ENCODE measurements at places on chromosomes 6 and 20. TPM values are rescaled to one million over a fixed set of nuclear protein-coding genes. Genes with fewer than 3 reads are reported as not detected.

Gene COL9A1
- total RNA-seq, result 0.24 TPM

Gene RBBP8NL
- total RNA-seq, result not detected

Gene MMP24
- 0.13 TPM for total RNA-seq

Gene KCNG1
- total RNA-seq, result 0.32 TPM

- no peak for DNase-seq
Measured at GRCh38 chr6:113406048-113406695, 451.0 kb upstream of the MARCKS start.

DNA sequence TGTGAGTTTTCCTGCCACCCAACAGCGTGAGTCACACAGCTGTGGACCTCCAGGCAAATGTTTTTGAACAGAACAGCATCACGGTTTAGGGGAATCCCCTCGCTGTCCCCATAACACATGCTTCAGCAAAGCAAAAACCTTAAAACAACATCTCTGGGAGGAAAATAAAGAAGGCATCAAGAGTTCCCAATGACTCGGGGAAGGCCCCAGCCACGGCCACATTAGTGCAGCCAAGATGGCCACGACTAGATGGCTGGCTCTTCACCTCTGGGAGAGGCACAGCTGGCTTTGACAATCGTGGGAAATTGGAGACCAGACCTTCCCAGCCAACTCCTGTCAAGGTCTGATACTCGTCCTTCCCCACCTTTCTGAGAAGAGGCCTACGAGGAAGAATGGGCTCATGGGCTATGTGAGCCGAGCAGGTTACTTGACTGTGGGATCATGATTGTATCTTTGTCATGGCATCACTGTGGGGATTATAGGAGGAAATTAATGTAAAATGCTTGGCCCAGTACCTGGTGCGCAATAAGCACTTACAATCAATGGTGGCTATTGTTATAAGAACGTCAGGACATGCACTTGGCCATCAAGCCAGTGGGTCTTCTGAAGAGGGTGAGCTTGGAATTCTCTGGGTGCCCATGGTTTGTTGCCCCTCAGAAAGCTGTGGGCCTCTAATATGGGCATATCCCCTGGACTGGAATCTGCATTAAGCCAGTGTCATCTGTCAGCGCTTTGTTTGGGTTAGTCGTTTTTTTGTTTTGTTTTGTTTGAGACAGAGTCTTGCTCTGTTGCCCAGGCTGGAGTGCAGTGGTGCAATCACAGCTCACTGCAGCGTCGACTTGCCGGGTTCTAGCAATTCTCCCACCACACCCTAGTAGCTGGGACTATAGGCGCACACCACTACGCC lies 43.6 kb downstream of the FGD2 start:
- DNase-seq, result peak; percentile 64

DNA sequence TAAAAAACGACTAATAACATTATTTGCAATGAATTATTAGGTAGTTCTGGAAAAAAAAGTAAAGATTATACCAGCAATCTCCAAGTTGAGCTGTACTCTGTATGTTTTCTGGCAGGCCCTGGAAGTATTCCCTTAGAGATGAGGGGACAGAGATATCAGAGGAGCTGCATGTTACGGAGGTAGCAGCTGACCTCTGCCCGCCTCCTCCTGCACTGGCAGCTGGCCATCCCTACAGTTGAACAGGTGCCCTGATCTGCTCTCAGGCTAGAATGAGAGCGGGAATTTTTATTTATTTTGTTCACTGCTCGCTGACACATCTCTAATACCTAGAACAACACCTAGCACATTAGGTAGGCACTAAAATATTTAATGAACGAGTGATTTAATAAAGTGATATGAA lies 23.1 kb downstream of the FBXL4 start:
- peak; percentile 76 for DNase-seq

DNA sequence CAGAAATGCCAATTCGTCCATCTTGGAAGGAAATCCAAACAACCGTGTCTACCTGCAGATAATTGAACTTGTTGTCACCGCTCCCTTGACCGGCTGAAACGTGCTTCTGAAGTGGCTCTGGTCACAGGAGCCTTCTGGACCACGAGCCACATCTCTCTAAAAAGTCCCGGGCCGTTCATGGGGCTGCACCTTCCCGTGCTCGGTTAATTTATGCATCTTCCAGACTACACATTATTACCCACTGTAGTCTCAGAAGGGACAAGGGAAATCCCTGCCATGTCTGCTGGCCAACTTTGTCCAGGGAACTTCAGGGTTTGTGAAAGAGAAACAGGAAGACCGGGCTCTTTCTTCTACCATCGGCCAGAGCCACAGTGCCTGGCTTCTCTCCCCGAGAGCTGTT lies 63.4 kb upstream of the MPC1 start:
- no peak for DNase-seq

- DNase-seq, result no peak
Measured at GRCh38 chr6:162973151-162973872, 245.5 kb downstream of the PACRG start.

DNA sequence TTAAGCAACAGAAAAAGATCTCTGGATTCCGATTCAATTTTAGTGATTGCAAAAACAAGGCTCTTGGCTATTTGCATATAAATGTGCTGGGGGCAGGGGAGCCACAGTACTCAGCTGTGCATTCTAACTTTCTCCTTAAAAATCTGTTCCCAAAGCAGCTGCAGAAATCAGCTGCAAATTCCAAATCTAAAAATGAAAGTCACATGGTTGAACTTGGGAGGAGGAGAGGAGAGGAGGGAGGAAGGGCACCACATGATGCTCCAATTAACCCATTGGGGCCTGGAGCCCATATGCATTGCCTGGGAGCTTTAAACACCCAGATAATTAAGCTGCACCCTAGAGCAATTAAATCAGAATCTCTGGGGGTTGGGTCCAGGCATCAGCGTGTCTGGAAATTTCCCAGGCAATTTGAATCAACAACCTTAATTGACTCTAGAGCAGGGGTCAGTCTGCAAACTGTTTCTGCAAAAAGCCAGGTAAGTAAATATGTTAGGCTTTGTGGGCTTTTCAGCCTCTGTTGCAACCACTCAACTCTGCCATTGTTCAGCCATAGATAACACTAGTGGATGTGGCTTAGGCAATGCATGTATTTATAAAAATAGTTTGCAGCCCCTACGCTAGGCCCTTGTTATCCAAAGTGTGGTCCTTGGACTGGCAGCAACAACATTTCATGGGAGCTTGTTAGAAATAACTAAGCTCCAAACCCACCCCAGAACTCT lies 508.1 kb downstream of the KIF16B start:
- no peak for DNase-seq

- no peak for DNase-seq
Measured at GRCh38 chr6:56204134-56204533, 43.2 kb downstream of the COL21A1 start.

Measured in Right ventricle myocardium superior (tissue), 1 donor.